ENCODE measurements at places on chromosomes 1 and 21.

- no peak for DNase-seq
Measured at GRCh38 chr1:159916242-159917051, 8.9 kb downstream of the TAGLN2 start.

GRCh38 chr1:62144238-62144831 is 50.3 kb upstream of the L1TD1 start:
- no peak for DNase-seq

DNA sequence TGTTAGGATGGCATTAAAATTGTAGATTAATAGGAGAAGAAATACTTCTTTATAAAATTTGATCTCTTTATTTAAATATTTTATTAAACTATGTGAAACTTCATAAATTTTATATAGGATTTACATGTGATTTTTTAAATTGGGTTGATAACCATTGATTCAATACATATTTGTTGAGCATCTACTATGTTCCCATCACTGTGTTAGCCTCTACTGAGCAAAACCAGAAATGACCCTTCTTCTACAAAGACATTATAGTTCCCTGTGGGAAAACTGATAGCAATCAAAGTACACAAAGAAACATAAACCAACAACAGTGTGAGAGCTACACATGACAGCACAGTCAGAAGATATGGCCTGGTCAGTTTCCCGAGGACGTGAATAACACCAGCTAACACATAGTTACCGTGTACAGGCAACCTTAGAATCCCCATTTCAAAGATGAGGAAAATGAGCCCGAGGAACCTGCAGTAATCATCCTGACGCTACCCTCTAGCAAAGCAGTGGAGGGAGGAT is 12.2 kb downstream of the TTC13 start:
- no peak for DNase-seq

DNA sequence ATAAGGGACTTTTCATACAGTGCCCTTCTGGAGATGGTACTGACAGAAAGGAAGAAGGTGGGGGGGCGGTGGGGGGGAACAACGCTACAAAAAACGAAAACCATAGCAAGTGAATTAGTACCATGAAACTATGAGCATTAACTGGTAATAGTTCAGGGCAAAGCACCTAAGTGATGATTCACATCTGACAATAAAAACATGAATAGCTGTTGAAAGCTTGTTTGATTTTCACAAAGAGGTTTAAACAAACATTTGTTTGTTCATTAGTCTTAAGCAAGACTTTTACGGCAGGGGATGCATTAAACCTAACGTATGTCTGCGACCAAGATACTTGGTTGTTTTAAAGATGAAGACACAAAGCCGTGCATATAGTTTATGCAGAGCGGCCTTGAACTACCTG is 177.5 kb downstream of the LMO4 start:
- DNase-seq, result no peak

GRCh38 chr1:34055818-34056217 is 109.2 kb downstream of the CSMD2 start:
- no peak for DNase-seq

DNA sequence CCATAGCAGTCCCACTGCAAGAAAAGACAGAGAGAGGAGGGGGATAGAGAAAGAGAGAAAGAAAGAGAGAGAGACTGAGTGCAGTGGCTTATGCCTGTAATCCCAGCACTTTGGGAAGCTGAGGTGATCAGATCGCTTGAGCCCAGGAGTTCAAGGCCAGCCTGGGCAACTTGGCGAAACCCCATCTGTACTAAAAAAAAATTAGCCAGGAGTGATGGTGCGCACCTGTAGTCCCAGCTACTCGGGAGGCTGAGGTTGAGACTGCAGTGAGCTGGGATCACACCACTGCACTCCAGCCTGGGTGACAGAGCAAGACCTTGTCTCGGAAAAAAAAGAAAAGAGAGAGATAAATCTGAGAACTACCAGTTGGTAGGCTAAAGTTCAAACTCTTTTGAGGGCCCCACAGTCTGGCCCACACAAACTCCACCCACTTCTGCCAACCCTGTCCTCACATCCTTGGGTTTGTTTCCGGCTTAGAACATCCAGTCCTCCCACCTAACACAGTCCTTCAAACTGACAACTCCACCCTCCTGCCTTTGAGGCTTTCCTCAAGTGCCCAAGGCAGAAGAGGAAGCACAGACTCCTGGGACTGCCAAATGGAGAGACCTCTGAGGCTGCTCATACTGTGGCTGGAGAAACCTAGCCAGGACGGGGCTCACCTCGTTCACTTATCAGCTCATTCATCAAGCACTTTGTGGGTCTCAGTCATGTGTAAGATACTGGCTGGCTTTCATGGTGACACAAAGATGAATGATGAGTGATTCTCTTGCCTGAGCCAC is 20.1 kb downstream of the TFAP2E start:
- DNase-seq, result no peak

- DNase-seq, result no peak
Measured at GRCh38 chr1:209038735-209039134, 544.8 kb upstream of the CAMK1G start.

GRCh38 chr21:42257091-42257765 is 38.3 kb downstream of the ABCG1 start:
- no peak for DNase-seq

DNA sequence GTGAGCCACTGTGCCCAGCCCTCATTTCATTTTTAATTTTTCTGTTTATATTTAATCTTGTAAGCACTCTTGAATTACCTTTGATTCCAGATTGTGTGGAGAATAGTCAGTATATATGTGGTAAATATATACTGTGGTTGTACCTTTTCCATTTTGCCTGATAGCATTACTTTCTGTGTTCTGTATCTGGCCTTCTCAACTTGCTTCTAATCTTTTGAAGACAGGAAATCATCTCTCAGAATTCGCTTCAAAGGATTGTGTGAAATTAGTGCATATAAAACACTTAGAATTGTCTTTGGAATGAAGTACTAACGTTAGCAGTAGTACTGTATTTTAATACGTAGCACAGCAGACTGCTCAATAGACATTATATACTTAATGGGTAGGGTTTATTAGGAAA is 37.9 kb downstream of the PPP2R5A start:
- DNase-seq, result no peak

DNA sequence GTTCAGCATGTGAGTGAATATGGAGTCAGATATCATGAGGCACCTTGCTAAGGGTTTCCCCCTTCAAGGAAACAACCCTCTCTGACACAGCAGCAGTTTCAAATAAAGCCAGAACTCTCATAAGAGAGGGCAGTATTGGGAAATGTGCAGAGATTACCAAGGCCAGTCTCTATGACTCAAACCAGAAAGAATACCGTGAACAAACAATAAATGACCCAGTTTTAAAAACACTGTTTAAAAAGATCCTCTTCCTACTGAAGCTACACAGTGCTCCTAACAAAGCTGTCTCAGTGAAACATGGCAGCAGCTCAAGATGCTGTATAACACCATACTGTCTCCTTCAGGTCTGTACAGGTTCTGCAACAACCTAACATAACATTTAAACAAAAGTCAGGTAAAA is 102.6 kb downstream of the KIAA0319L start:
- no peak for DNase-seq

DNA sequence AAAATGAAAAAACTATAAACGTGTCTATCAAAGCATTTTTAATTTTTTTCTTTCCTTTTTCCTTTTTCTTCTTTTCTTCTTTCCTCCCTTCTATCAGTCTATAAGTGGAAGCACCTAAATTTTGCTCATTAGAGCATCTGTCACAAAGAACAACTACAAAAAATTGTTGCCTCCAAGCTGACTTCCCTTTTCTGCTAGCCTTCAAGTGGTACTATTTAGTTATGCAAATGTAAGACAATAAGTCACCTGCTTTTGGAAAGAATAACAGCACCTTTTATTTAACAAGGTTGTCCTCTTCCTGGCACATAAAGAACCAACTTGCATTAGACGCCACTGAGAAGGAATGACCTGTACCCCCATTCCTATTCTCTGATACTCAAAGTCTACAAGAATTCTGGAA is 45.0 kb upstream of the C1orf53 start:
- DNase-seq, result no peak

- DNase-seq, result no peak
Measured at GRCh38 chr1:41312991-41313645, 48.1 kb upstream of the FOXO6 start.

- no peak for DNase-seq
Measured at GRCh38 chr21:31554511-31555022, 104.9 kb upstream of the SOD1 start.

DNA sequence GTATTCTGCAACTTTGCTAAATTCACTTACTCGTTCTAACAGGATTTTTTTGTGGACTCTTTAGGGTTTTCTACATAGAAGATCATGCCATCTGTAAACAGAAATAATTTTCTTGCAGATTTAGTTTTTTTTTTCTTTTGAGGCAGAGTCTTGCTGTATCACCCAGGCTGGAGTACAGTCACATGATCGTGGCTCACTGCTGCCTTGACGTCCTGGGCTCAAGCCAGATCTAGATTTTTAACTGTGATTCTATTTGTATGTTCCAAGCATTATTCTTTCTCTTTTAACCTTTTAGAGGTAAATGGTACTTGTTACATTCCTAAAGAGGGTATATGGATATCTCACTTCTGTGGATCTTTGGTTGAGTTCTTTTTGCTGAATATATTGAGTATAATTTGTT is 18.6 kb downstream of the FABP3 start:
- DNase-seq, result no peak

- no peak for DNase-seq
Measured at GRCh38 chr21:44800971-44801467, 601 bp downstream of the UBE2G2 start.

GRCh38 chr1:45879885-45880598 is 76.6 kb downstream of the MAST2 start:
- DNase-seq, result no peak

- DNase-seq, result no peak
Measured at GRCh38 chr21:26127918-26128317, 42.7 kb downstream of the APP start.

- DNase-seq, result no peak
Measured at GRCh38 chr1:200108659-200109058, 81.1 kb downstream of the NR5A2 start.

DNA sequence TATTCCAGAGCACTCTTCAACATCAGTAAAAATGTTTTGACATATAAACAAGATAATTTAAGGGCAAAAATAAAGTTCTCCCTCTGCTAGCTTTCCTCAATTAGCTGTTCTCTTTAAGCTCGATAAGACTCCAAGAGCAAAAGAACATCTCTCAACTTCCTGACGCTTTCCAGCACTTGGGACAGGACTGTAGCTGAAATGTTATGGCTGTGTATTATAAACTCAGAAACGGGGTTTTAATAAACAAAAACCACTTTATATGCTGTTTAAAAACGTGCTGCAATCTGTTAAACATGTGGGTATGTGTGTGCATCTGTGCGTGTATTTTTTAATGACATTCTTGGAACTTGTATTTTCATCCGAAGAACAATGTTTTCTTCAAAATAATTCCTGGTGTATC is 71.5 kb upstream of the RGS2 start:
- DNase-seq, result no peak

DNA sequence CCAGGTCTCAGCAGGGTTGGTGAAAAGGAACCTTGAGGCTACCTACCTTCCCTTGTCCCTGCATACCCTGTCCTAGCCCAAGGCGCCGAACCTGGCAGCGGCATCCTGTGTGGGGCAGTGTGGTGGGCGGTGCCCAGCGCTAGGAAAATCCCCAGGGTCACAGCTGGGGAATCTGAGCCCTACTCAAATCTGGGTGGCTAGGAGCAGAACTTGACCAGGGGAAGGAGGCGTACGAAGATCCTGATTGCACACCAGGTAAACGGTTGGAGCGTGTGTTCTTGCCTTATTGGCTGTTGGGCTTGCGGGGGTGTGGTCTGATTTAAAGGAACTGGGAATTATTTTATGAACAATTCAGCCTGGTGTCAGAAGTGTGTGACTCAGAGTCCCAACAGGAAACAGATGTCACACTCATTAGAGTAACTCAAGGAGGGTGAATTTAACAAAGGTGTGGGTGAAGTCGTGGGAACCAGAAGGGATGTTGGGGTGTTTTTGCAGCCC is 118.6 kb downstream of the LRIG2 start:
- DNase-seq, result no peak

DNA sequence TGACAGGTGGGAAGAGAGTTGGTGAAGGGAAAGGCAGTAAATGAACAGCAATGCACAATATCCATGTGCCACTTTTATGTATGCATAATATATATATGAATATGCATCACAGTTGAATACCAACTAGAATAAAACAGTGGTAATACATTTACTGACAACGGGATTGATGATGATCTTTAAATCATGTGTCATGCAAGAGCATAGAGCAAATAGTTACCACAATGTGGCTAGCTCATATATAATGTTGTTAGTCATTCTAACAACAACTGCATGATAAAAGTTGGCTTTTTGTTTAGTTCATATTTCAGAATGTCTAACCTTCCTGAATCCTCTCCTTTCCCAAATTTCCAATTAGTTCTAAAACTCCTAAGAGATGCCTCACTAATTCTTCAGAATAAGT is 46.4 kb downstream of the GORAB start:
- no peak for DNase-seq

Measured in ureter (tissue), 1 donor.